ENCODE measurements at places on chromosomes 1 and 21. TPM values are rescaled to one million over a fixed set of nuclear protein-coding genes. Genes with fewer than 3 reads are reported as not detected.
A peak's percentile ranks its signal among the peaks of the same experiment; 100 is the strongest.

SELP gene
- not detected for total RNA-seq

GRCh38 chr1:204723131-204723787 is 37.7 kb upstream of the LRRN2 start:
- H3K27ac ChIP-seq = no peak overlapping the region
- H3K4me1 ChIP-seq = no peaks in the 10 kb centered on the region
- peak; percentile 34 for DNase-seq
- H3K36me3 ChIP-seq = no peaks in the 10 kb centered on the region
- no peaks in the 10 kb centered on the region for H3K27me3 ChIP-seq

- H3K4me3 ChIP-seq = no peak overlapping the region
- no peak for DNase-seq
- no peaks in the 10 kb centered on the region for H3K27me3 ChIP-seq
- no peak overlapping the region for H3K27ac ChIP-seq
- H3K36me3 ChIP-seq = peaks cover 16% of the 10 kb centered on the region
These were observed 3.9 kb downstream of the KPNA6 start for GRCh38 chr1:32111789-32112188.

DNA sequence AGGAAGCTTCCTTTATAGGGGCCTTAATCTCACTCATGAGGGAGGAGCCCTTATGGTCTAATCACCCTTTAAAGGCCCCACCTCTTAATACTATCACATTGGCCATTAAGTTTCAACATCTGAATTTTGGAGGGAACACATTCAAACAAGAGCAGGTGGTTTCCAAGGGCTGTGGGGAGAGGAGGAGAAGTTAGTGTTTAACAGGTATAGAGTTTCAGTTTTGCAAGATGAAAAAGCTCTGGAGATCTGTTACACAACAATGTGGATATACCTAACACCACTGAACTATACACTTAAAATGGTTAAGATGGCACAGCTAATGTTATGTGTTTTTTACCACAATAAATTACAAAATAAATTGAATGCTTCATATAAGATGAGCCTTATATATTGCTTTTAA is 113.4 kb upstream of the DNAH14 start:
- DNase-seq = no peak
- H3K4me3 ChIP-seq = no peak overlapping the region
- H3K27ac ChIP-seq = no peak overlapping the region
- H3K4me1 ChIP-seq = peaks cover 14% of the 10 kb centered on the region

GRCh38 chr1:7743346-7743745 is 27.8 kb upstream of the VAMP3 start:
- no peaks in the 10 kb centered on the region for H3K27me3 ChIP-seq
- no peak overlapping the region for H3K4me3 ChIP-seq
- peaks cover 3% of the 10 kb centered on the region for H3K4me1 ChIP-seq

- peak overlapping the region; percentile 81 for H3K4me3 ChIP-seq
- no peaks in the 10 kb centered on the region for H3K27me3 ChIP-seq
- peaks cover 10% of the 10 kb centered on the region for H3K36me3 ChIP-seq
- no peak for DNase-seq
- no peak overlapping the region for H3K27ac ChIP-seq
These were observed 595 bp downstream of the IL10RB start for GRCh38 chr21:33266789-33267135.

DNA sequence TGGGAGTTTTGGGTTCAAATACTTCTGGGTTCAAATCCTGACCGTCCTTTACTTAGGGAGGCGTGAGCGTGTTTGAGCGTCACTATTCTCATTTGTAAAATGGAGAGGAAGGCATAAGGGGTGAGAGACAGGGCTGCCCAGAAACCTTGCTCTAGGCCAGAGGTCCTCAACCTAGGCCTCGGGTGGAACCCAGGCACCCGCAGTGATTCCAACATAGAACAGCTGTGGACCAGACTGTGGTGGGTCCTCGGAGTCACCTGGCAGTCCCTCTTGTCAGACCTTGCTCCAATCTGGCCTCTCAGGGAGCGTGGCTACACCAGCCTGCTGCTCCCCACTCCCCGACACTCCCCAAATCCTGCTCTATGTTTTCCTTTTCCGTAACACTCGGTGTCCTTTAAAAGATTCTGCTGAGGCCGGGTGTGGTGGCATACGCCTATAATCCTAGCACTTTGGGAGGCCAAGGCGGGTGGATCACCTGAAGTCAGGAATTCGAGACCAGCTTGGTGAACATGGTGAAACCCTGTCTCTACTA is 116.4 kb downstream of the PGBD5 start:
- no peak overlapping the region for H3K27ac ChIP-seq
- H3K27me3 ChIP-seq = no peaks in the 10 kb centered on the region
- H3K4me3 ChIP-seq = no peak overlapping the region
- H3K36me3 ChIP-seq = no peaks in the 10 kb centered on the region

- DNase-seq = no peak
- no peak overlapping the region for H3K4me3 ChIP-seq
- peaks cover 22% of the 10 kb centered on the region for H3K36me3 ChIP-seq
These were observed 16.0 kb downstream of the LRIG2 start for GRCh38 chr1:113088972-113089371.

- no peaks in the 10 kb centered on the region for H3K4me1 ChIP-seq
- no peak for DNase-seq
- H3K4me3 ChIP-seq = no peak overlapping the region
- H3K27ac ChIP-seq = peak overlapping the region; percentile 72
These were observed 31.7 kb downstream of the IFNGR2 start for GRCh38 chr21:33434770-33435360.

LMX1A gene
- total RNA-seq = 0.13 TPM

- H3K4me3 ChIP-seq = no peak overlapping the region
- no peaks in the 10 kb centered on the region for H3K27me3 ChIP-seq
- no peaks in the 10 kb centered on the region for H3K36me3 ChIP-seq
These were observed 65.1 kb upstream of the JUN start for GRCh38 chr1:58848818-58849411.

NTNG1 gene
- 3.5 TPM for total RNA-seq

SLAMF1 gene
- not detected for total RNA-seq

TMEM200B gene
- total RNA-seq = 36.0 TPM

CYP2J2 gene
- 0.53 TPM for total RNA-seq

DNA sequence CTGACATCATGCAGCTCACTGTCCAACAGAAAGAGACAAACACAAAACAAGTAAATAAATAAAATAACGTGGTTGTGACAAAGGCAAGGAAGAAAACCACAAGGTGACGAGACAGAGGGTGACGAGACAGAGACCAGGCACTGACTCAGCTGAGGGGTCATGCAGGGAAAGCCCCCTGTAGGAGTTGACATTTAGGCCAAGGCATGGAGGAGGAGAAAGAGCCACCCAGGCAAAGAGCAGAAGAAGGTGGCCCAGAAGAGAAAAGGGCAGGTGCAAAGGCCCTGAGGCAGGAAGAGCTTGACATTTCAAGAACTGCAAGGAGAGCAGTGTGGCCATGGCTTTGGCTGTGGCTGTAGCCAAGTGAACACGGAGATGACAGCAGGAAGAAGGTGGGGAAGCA is 65.1 kb upstream of the ID3 start:
- no peaks in the 10 kb centered on the region for H3K36me3 ChIP-seq
- H3K4me3 ChIP-seq = no peak overlapping the region
- no peak overlapping the region for H3K27ac ChIP-seq
- DNase-seq = no peak
- H3K27me3 ChIP-seq = peaks cover 12% of the 10 kb centered on the region

TLCD4 gene
- total RNA-seq = 6.4 TPM

DNA sequence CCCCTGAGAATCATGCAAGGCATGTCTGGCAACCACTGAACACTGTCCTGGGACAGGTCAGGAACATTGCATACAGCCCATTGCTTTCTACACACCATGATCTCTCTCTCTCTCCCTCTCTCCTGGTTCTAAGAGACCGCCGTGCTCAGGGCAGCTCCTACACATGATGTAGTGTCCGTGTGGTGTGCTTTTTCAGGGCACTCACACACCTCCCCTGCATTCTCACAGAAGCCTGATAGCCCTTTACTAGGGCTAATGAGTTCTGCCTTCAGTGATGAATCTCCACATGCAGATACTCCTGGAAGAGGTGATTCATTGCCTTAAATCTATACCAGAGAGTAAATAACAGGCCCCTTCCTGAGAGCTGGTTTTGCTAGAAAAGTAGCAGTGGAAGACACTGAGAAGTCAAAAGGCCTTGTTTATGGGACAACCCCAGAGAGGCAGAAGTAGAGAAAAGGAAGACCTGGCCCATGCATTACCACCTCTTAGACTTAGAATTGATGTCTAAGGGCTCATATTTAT is 7.2 kb upstream of the OLFML2B start:
- DNase-seq = no peak
- no peaks in the 10 kb centered on the region for H3K4me1 ChIP-seq
- H3K36me3 ChIP-seq = no peaks in the 10 kb centered on the region
- no peak overlapping the region for H3K4me3 ChIP-seq
- peaks cover 33% of the 10 kb centered on the region for H3K27me3 ChIP-seq
- no peak overlapping the region for H3K27ac ChIP-seq

DEPDC1 gene
- 26.8 TPM for total RNA-seq

GRCh38 chr1:18828224-18828623 is 31.2 kb downstream of the TAS1R2 start:
- H3K4me1 ChIP-seq = no peaks in the 10 kb centered on the region
- no peaks in the 10 kb centered on the region for H3K36me3 ChIP-seq
- H3K4me3 ChIP-seq = no peak overlapping the region
- H3K27me3 ChIP-seq = no peaks in the 10 kb centered on the region

GRCh38 chr1:234721476-234722269 is 111.7 kb upstream of the IRF2BP2 start:
- peaks cover 51% of the 10 kb centered on the region for H3K4me1 ChIP-seq
- H3K27ac ChIP-seq = no peak overlapping the region

DNA sequence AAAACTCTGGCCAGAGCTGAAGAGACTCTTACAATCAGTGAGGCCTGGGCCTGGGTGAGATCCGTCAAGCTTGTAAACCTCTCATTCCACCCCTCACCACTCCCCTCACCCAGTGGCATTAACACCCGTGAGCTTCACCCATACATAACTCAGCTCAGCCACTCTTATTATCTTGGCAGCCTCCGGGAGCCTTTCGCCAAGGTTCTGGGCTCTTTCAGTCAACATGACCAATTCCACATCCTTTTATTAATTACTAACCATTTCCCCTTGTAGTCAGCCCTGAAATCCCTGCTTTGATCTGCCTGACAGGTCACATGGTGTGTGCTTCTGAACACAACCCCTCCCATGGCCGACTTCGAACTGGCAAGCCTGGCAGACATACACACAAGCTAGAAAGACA is 134.8 kb downstream of the SETD4 start:
- H3K36me3 ChIP-seq = no peaks in the 10 kb centered on the region
- no peak overlapping the region for H3K4me3 ChIP-seq
- no peak overlapping the region for H3K27ac ChIP-seq
- H3K27me3 ChIP-seq = no peaks in the 10 kb centered on the region
- DNase-seq = no peak

GRCh38 chr1:247303216-247303615 is 28.5 kb downstream of the ZNF496 start:
- peaks cover 10% of the 10 kb centered on the region for H3K4me1 ChIP-seq
- H3K4me3 ChIP-seq = no peak overlapping the region
- DNase-seq = no peak

ANXA9 gene
- not detected for total RNA-seq

- no peaks in the 10 kb centered on the region for H3K4me1 ChIP-seq
- H3K4me3 ChIP-seq = no peak overlapping the region
- H3K36me3 ChIP-seq = no peaks in the 10 kb centered on the region
- DNase-seq = no peak
- H3K27ac ChIP-seq = no peak overlapping the region
These were observed 123.2 kb downstream of the MAB21L3 start for GRCh38 chr1:116234429-116234828.

DNA sequence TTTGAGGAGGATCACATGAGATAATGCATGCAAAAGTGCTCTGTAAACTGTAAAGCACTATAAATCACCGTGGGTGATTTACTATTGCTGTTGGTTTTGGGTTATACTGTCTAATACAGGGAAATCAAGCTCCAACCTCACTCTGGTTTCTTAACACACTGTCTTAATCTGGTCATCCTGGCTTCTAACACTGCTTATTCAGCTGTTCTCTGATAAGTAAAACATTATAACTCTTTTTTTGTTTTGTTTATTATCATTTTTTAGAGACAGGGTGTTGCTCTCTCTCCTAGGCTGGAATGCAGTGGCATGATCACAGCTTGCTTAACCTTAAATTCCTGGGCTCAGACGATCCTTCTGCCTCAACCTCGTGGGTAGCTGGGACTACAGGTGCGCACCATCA is 21.9 kb upstream of the LSM10 start:
- H3K36me3 ChIP-seq = no peaks in the 10 kb centered on the region
- DNase-seq = no peak
- H3K4me3 ChIP-seq = no peak overlapping the region
- no peak overlapping the region for H3K27ac ChIP-seq
- H3K27me3 ChIP-seq = no peaks in the 10 kb centered on the region

MAN1C1 gene
- total RNA-seq = 5.1 TPM

DNA sequence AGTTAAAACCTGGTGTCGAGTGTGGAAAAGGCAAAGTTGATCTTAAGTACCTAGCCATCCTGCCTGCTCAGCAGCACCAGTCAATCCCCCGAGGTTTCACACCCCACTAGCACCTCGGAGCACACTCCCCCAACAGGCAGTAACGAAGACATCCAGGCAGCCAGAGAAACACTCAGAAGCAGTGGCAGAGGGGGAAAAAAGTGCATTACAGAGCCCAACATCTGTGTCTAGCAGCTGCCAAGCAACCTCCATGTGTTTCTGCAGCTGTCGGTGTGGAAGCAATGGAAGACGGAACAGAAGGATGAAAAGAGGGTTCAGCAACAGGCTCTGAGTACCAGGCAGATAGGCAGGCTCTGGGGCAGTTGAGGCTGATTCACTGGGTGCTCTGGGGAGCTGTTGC is 73.4 kb upstream of the PROX1 start:
- H3K4me3 ChIP-seq = no peak overlapping the region
- no peaks in the 10 kb centered on the region for H3K36me3 ChIP-seq
- H3K27me3 ChIP-seq = no peaks in the 10 kb centered on the region
- H3K27ac ChIP-seq = no peak overlapping the region

DNA sequence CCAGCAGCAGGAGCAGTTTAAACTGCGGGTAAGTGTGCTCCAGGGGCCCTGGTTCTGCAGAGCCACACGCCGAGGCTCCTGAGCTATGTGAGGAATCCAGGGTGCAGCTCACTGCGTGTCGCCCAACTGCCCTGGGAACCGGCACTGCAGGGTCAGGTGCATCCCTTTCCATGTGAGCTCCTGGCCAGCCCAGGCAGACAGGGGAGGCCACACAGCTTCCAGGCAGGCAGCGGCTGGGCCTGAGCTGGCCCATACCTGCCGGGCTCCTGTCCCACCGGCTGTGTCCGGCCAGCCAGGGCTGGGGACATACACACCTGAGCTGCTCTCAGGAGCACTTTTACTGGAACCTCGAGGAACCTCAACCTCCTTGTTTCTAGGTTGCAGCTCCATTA is 18.6 kb upstream of the COL18A1 start:
- no peaks in the 10 kb centered on the region for H3K27me3 ChIP-seq
- H3K36me3 ChIP-seq = no peaks in the 10 kb centered on the region
- no peak overlapping the region for H3K27ac ChIP-seq
- H3K4me3 ChIP-seq = no peak overlapping the region

GJA4 gene
- 6.9 TPM for total RNA-seq

- H3K36me3 ChIP-seq = no peaks in the 10 kb centered on the region
- H3K4me3 ChIP-seq = no peak overlapping the region
- H3K27ac ChIP-seq = no peak overlapping the region
- no peaks in the 10 kb centered on the region for H3K27me3 ChIP-seq
- no peaks in the 10 kb centered on the region for H3K4me1 ChIP-seq
These were observed 130.2 kb downstream of the CAPN8 start for GRCh38 chr1:223535319-223535718.

- no peaks in the 10 kb centered on the region for H3K27me3 ChIP-seq
- peak overlapping the region; percentile 30 for H3K27ac ChIP-seq
- no peaks in the 10 kb centered on the region for H3K4me1 ChIP-seq
- no peaks in the 10 kb centered on the region for H3K36me3 ChIP-seq
These were observed 192.5 kb downstream of the ZZZ3 start for GRCh38 chr1:77489910-77490309.

MCOLN3 gene
- 12.0 TPM for total RNA-seq
